Fibroblast of skin of right quadriceps (primary cell): ENCODE measurements at places on chromosomes 4 and X.

- peak; percentile 4 for DNase-seq
These were observed 117.8 kb upstream of the DKK2 start for GRCh38 chr4:107153956-107154355.

DNA sequence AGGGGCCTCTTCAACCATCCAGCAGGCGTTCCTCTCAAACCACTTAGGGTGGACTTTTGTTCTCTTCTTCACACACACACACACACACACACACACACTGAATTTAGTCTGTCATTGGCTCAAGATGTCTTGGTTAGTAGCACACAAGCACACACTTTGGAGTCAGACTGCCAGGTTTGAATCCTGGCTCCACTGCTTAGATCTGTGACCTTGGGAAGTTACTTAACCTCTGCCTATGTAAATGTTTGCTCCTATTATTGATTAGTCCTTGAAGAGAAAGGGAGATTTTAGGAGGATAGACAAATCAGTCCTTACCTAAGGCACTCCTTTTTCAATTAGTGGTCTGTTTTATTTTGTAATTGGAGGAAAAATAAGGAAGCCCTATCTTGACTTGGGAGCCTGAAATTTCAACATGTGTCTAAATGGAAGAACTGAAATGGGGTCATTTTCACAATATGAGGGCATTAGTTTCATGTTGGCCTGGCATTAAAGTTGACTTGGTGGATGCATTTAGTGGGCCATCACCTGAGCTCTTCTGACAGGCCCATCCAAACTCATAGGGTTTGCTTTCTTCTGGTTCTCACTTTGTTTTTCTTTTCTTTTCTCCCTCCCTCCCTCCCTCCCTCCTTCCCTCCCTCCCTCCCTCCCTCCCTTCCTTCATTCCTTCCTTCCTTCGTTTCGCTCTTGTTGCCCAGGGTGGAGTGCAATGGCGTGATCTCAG, 13.3 kb upstream of the TMEM131L start:
- DNase-seq = no peak

DNA sequence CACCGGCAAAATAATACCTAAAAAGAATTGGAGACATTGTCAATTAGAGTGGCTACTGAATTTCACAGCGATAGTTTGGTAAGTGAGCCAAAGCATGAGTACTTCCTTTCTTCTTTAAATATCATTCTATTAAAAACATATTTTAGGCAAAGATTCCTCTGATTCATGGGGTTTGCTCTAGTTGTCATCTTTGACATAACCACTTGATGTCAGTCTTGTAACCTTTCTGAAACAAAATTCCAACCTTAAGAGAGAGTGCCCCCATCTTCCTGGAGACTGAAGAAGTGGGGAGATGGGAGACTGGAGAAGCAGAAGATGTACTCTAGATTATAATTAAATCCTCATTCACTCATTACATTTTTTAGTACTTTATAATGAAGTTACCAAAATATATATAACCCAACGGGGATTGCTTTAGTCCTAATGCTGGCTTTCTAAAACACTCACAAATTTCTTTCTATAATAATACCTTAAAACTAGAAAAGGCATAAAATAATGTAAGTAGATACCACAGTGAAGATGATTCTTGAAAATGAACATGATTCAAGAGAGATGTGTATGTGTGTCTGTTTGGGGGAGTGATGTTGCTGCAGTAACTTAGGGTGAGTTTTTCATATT, 96.4 kb downstream of the EMCN start:
- peak; percentile 59 for DNase-seq

DNA sequence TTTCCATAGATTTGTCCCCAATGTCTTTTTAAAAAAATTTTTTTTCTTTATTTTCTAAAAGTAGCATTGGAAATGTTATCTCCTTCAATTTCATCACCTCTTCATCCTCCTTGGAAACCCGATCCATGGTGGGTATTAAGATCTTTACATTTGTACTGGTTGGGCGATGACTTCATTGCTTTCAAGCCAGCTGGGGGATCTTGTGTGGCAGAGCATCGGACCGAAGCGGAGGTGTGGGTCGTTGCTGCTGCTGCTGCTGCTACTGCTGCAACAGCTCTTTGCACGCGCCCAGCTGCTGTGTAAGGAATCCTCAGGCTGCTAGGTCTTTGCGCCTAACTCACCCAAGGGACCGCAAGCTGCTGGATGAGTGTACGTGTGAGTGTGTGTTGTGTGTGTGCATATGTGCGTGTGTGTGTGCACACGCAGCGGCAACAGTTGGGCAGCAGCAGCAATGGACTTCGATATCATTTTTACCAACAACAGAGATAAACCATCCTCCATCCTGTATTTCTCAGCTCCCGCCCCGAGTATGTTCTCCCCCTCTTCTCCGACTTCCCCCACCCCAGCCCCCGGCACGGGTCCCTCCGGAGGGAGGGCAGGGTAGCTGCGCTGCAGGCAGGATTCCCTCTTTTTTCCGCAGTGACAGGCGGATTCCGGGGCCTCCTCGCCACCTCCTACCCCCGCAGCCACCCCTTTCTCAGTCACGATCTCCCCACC, 768 bp upstream of the CDKL5 start:
- DNase-seq = peak; percentile 50
